ENCODE measurements at places on chromosomes 7 and 10.
A peak's percentile ranks its signal among the peaks of the same experiment; 100 is the strongest.

- DNase-seq: no peak
These were observed 153.5 kb downstream of the ELFN1 start for GRCh38 chr7:1823376-1824150.

DNA sequence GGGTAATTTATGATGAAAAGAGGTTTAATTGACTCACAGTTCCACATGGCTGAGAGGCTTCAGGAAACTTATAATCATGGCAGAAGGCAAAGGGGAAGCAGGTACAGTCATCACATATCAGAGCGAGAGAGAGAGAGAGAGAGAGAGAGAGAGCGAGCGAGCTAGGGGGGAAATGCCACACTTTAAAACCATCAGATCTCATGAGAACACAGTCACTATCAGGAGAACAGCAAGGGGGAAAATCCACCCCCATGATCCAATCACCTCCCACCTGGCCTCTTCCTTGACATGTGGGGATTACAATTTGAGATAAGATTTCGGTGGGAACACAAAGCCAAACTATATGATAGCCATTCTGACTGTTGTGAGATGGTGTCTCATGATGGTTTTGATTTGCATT is 576.3 kb downstream of the GFRA1 start:
- DNase-seq: no peak

DNA sequence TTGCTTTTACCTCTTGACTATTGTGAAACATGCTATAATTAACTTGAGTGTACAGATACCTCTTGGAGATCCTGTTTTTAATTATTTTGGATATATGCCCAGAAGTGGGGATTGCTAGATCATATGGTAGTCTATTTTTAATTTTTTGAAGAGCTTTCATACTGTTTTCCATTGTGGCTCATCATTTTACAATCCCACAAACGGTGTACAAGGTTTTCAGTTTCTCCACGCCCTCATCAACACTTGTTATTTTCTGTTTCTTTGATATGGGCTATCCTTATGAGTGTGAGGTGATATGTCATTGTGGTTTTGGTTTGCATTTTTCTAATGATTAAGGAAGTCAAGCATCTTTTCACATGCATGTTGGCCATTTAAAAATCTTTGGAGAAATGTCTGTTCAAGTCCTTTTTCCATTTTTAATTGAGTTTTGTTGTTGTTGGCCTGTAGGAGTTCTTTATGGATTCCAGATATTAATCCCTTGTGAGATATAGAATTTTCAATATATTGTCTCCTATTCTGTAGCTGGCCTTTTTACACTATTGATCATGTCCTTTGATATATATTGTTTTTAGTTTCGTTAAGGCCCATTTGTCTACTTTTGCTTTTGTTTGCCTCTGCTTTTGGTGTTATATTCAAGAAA is 7.5 kb downstream of the AGK start:
- peak; percentile 86 for DNase-seq

GRCh38 chr10:85596389-85596788 is 770.2 kb downstream of the GRID1 start:
- DNase-seq: no peak

- DNase-seq: no peak
These were observed 28.1 kb upstream of the NEUROD6 start for GRCh38 chr7:31368620-31369019.

DNA sequence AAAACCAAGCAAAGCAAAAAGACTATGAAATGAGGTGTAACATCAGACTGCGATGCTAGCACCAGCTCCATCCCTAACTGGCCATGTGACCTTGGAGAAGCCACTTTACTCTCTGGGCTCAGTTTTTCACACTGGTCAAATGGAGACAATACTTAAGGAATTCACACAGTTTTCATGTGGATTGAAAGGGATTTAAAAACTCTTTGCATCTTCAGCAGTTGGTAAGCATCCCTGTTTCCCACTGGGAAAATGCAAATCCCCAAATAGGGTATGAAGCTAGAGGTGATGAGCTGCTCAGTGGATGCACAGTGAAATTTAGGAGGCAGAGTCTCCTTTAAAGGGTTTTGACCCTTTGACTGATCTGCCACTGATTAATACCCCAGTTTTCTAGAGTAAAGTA is 240.7 kb downstream of the SORCS3 start:
- no peak for DNase-seq

GRCh38 chr7:71933426-71933825 is 478.7 kb downstream of the CALN1 start:
- DNase-seq: no peak

DNA sequence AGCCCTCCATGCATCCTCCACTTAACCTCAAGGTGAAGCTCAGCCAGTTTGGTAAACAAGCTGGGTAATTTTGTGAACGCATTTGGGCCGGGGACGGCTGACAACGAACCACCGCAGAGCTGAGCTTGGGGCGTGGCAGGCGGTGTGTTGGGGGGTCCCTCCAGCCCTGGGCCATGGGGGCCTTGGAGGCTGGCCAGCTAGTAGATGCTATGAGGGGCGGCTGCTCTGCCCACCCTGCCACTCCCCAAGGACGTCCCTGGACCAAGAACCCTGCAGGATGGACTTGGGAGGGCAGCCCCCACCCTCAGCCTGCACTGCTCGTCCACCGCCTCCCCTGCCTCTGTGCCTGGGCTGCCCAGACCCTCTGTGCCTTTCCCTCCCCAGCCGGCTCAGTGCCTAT is 12.0 kb upstream of the SCART1 start:
- no peak for DNase-seq

- no peak for DNase-seq
These were observed 44.1 kb upstream of the TARP start for GRCh38 chr7:38317515-38317914.

DNA sequence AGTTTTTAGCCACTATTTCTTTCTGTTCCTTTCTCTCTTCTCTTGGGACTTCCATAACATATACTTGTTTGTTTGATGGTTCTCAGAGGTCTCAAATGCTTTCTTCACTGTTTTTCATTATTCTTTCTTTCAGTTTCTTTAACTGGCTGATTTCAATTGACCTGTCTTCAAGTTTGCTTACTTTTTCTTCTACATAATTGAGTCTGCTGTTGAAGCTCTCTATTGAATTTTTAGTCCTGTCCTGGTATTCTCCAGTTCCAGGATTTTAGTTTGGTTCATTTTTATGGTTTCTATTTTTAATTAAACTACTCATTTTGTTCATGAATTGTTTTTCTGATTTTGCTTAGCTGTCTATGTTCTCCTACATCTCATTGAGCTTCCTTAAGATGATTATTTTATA is 1305.3 kb upstream of the CELF2 start:
- no peak for DNase-seq

- no peak for DNase-seq
These were observed 77.0 kb downstream of the ADCYAP1R1 start for GRCh38 chr7:31129067-31129466.

- no peak for DNase-seq
These were observed 33.9 kb upstream of the HYAL4 start for GRCh38 chr7:123811056-123811455.

- DNase-seq: no peak
These were observed 35.5 kb downstream of the SEMA3C start for GRCh38 chr7:80883154-80884025.

DNA sequence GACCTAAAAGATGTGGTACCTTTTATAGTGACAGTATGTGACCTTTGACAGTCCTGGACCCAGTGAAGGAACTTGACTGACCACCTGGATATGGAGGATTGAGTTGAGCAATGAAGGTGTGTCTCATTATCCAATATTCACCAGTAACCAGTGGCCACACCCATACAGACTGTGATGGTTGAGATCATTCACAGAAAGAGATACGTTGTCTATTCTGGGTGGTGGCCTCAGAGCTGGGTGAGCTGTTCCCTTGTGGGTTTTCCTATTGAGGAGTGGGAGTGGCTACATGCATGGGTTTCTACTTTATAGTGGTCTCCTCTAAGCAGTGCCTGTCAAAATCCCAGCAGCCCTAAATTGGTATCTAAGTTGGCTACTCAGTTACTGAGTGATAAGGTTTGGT is 507.4 kb downstream of the SORCS3 start:
- DNase-seq: no peak

- no peak for DNase-seq
These were observed 113.8 kb upstream of the CACUL1 start for GRCh38 chr10:118868589-118868988.

GRCh38 chr7:84744385-84744784 is 442.5 kb downstream of the SEMA3D start:
- no peak for DNase-seq

GRCh38 chr10:12539350-12540164 is 190.2 kb downstream of the CAMK1D start:
- DNase-seq: no peak

DNA sequence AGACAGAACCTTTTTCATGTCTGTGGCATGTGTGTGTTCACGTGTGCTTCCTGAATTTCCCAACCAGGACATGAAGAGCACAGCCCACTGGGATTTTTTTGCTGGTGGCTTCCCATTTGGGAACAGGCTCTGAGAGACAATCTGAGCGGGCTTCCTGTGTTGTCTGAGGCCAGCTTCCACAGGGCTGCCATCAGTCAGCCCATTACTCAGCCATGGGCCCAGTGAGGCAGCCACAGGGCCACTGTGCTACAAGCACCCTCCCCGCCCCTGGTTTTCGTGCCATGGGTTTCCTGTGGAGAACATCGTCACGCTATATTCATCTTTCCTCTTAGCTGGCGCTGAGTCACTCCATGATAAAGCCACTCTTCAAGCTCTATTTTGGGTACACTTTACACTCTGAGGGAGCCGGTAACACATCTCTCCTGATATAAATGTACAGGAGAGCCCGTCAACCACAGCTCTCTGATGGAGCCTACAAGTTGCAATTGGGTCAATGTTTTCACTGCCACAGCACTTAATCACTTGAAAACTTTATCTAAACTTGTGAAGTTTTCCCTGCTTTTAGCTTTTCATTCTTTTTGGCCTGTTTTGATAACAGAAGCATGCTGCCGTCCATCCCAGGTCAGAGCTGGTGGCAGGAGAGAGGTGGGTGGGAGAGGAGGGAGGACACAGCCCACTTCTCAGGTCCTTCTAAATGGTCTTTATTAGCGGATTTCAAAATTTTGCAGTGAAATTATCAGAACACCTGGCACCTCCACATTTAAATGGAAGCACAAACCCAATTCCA is 96.9 kb downstream of the HIPK2 start:
- no peak for DNase-seq

- no peak for DNase-seq
These were observed 712.8 kb downstream of the PARD3 start for GRCh38 chr10:34102237-34102673.

DNA sequence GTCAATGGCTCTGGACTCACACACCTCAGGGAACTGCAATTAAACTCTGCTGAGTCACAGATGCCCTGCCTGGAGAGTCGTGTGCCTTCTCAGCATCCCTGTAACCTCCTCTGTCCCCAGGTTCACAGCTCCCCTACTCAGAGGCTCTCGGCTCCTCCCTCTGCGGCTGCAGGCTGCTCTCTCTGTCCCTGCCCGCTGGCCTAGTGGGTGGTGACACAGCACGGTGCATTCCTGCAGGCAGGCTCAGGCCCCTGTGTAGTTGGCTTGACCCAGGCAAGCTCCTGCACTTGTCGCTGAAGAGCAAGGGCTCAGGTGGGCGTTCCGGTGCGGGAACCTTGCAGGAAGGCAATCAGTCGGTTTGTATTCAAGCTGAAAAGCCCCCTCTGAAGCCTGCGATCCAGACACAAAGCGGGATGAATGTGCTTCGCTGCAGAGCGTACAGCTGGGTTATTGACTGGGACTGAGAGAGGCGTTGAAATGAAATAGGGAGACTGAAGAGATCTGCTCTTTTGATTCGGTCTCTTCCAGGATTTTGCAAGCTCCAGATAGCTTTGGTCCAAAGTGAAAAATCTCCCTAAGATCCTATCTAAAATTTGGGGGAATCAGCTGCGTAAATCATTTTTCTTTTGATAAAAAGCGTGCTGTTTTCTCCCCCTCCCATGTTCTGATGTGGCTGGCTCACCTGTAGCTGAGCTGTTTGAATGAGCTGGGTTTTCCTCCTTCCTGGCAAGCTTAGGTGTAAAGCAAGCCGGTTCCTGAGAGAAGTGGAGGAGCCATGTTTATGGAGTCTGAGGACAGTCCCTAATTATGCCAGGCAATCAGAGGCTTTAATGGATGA is 208.7 kb upstream of the PHYHIPL start:
- no peak for DNase-seq

DNA sequence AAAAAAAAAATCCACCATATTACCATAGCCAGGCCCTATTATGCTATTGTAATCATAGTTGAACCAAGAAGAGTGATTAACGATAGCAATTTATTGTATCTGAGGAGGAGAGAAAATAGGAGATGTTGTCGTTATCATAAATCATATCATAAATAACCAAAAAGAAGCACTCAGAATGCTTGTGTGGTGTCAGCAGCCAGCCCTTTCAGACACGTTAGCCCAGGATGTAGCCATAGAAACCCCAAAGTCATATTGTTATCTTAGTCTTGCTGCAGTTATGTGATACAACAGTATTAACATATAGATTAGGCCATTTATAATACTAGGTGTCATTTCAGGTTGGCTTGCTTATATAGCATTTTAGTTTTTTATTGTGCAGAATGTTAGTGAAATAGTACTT is 102.2 kb upstream of the GATA3 start:
- no peak for DNase-seq
